ENCODE measurements at places on chromosomes 1 and 21.

- H3K4me3 ChIP-seq = no peak overlapping the region
- H3K4me1 ChIP-seq = no peaks in the 10 kb centered on the region
- no peaks in the 10 kb centered on the region for H3K27me3 ChIP-seq
- no peaks in the 10 kb centered on the region for H3K36me3 ChIP-seq
Measured at GRCh38 chr1:182718311-182718710, 33.9 kb upstream of the RGS8 start.

GRCh38 chr1:101293461-101294051 is 56.7 kb downstream of the S1PR1 start:
- no peaks in the 10 kb centered on the region for H3K27me3 ChIP-seq
- H3K4me1 ChIP-seq = peaks cover 4% of the 10 kb centered on the region

DNA sequence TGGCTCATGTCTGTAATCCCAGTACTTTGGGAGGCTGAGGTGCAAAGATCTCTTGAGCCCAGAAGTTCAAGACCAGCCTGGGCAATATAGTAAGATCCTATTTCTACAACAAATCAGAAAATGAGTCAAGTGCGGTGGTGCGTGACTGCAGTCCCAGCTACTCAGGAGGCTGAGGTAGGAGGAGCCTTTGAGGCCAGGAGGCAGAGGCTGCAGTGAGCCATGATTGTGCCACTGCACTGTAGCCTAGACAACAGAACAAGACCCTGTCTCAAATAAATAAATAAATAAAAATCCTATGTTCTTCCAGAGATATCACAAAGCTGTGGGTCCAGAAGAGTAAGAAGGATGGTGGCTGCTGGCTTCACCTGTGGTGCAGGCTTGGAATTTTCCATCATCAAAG is 22.1 kb downstream of the CDA start:
- DNase-seq = peak; percentile 79
- H3K4me1 ChIP-seq = peaks cover 10% of the 10 kb centered on the region
- H3K27ac ChIP-seq = no peak overlapping the region
- no peaks in the 10 kb centered on the region for H3K36me3 ChIP-seq
- no peak overlapping the region for H3K4me3 ChIP-seq

DNA sequence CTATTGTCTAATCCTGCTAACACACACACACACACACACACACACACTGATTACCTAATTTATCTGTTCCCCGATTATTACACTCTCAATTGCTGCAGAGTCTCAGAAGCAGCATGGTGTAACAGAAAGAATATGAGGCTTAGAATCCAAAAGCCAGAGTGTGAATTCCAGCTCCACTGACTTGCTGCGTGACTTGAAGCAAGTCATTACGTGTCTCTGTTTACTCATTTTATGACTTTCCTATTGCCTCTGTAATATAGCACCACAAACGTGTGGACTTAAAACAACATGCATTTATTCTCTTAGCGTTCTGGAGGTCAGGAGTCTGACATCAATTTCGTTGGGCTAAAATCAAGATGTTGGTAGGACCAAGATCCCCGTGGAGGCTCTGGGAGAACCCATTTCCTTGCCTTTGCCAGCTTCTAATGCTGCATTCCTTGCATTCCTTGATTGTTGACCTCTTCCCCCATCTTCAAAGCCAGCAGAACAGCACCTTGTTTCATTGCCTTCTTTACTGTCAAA is 55.9 kb upstream of the ATP5PO start:
- H3K27me3 ChIP-seq = no peaks in the 10 kb centered on the region
- no peak overlapping the region for H3K27ac ChIP-seq

- no peak overlapping the region for H3K27ac ChIP-seq
- H3K4me1 ChIP-seq = peaks cover 12% of the 10 kb centered on the region
- H3K4me3 ChIP-seq = no peak overlapping the region
- DNase-seq = no peak
- no peaks in the 10 kb centered on the region for H3K27me3 ChIP-seq
- H3K36me3 ChIP-seq = peaks cover 21% of the 10 kb centered on the region
Measured at GRCh38 chr1:14952626-14953314, 200.8 kb upstream of the TMEM51 start.

GRCh38 chr1:21451981-21452411 is 12.1 kb downstream of the NBPF3 start:
- H3K4me3 ChIP-seq = no peak overlapping the region
- no peaks in the 10 kb centered on the region for H3K27me3 ChIP-seq
- DNase-seq = peak; percentile 35
- H3K36me3 ChIP-seq = no peaks in the 10 kb centered on the region
- peaks cover 4% of the 10 kb centered on the region for H3K4me1 ChIP-seq
- no peak overlapping the region for H3K27ac ChIP-seq

DNA sequence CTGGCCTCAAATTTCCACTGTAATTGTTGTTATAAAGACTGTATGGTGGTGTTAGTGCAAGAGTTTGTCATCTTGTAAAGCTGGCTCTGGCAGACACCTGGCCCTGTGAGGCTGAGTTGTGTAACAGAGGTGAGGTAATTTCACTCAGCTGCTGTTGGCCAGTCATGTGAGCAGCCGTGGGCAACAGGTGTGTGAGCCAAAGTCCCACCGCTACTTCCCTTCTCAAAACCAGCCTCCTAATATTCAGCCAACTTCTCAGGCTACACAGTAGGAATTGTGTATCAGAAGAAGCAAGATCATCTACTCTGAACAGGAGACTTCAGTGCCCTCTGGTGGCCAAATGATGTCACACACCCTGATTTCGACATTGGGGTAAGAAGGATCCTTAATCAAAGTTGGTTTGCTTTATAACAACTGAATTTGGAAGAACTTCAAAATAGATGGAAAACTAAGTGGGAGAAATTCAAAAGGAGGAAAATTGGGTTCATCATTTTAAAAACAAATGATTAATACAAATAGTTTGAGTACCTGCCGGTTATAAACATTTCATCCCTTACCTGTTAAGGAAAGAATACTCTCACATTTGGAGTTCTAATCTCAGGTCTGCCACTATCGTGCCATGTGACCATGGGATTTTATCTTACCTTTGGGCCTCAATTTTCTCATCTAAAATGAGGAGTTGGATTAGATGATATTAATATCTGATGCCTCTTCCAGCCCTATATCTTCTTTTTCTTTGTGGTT is 2.6 kb upstream of the CREG1 start:
- no peak overlapping the region for H3K4me3 ChIP-seq
- H3K27ac ChIP-seq = no peak overlapping the region
- H3K36me3 ChIP-seq = no peaks in the 10 kb centered on the region
- H3K4me1 ChIP-seq = peaks cover 9% of the 10 kb centered on the region
- DNase-seq = peak; percentile 92

GRCh38 chr1:10824821-10825540 is 28.5 kb upstream of the CASZ1 start:
- no peak overlapping the region for H3K27ac ChIP-seq
- no peaks in the 10 kb centered on the region for H3K36me3 ChIP-seq
- H3K4me1 ChIP-seq = no peaks in the 10 kb centered on the region
- no peaks in the 10 kb centered on the region for H3K27me3 ChIP-seq
- DNase-seq = peak; percentile 16

DNA sequence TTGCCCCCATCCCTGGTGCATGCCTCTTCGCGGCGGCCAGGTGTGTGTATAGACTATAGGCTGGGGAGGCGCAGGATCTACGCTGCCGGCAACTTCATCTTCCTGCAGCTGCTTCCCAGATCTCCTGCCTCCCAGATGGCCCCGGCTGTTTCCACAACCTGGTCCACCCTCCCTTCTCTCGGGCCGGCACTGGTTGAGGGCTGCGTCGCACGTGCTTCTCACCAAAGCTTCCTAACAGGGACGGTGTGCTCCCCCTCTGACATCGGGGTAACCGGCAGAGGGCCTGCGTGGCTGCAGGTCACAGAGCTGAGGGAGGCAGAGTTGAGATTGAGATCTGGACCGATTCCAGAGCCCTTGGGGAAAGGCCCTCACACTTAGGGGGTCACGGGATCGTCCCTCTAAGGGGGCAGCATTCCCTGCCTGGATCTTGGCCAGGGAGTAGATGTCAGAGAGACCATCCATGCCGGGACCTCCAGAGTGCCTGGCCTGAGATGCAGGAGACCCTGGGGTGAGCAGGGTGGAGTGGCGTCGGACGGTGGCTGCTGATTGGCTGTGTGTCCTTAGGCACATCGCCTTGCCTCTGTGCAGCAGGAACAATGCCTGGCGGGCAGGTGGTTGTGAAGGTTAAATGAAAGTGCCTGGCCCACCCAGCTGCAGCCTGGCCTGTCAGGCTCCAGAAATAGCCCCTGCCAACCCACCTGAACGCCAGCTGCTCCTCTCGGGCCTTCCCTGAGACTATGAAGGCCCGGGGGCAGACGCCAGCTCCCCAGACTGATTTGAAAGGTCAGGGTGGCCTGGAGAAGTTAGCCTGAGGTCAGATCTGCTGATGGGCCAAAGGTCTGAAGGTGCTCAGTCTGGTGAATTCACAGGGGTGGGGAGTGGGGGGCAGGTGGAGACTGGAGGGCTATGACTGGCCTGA is 6.1 kb upstream of the MASP2 start:
- H3K4me1 ChIP-seq = no peaks in the 10 kb centered on the region
- H3K36me3 ChIP-seq = peaks cover 16% of the 10 kb centered on the region

- H3K36me3 ChIP-seq = no peaks in the 10 kb centered on the region
- H3K4me1 ChIP-seq = peaks cover 3% of the 10 kb centered on the region
- DNase-seq = peak; percentile 18
- no peaks in the 10 kb centered on the region for H3K27me3 ChIP-seq
Measured at GRCh38 chr21:39952265-39952664, 85.0 kb downstream of the PCP4 start.

GRCh38 chr21:36704958-36705678 is 6.2 kb downstream of the SIM2 start:
- peaks cover 99% of the 10 kb centered on the region for H3K27me3 ChIP-seq
- H3K4me1 ChIP-seq = peaks cover 9% of the 10 kb centered on the region
- H3K27ac ChIP-seq = no peak overlapping the region

DNA sequence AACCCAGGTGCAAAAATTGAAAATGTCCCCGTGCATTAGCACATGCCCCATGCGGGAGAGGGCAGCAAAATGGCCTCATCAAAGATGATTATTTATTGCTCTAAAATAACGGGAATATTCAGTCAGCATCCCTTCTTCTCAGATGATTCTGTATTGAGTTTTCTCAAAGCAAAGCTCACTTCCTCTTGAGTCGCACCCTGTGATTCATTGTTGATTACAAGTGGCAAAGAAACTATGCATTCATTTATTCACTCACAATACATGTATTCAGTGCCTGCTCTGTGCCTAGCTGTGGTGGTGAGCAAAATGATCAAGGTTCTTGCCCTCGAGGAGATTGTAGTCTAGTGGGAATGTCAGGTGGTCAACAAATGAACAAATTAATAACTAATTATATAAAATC is 226.0 kb upstream of the KAZN start:
- H3K27ac ChIP-seq = no peak overlapping the region
- H3K4me3 ChIP-seq = no peak overlapping the region
- H3K27me3 ChIP-seq = no peaks in the 10 kb centered on the region
- no peaks in the 10 kb centered on the region for H3K36me3 ChIP-seq
- H3K4me1 ChIP-seq = no peaks in the 10 kb centered on the region

DNA sequence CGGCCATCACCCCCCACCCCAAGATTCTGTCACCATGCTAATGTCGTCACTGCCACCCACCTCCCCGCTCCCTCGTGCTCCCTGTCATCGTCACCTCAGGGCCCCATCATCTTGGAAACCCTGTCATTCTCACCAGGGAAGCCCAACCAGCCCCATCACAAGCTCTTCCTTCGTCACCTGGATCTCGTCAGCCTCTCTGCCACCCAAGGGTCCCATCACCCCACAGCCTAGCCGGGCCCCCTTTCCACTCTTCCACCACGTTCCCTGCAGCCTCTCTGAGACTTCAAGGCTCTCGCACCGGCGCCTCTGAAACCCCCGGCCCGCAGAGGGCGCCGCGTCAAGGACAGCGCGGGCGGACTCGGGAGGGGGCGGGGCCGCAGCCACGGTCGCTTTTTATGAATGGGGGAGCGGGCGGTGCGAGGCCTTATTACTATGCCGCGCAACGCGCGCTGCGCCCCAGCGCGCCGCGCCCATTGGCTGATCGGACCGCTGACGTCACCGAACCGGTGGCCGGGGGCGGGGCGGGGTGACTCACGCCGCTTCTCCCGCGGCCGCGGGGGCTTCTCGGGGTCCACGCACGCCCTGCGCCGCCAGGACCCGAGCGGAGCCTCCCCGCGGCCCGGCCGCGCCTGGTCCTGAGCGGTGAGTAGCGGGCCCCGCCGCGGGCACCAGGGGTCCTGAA is at the start of gene GPR3:
GPR3 (plus strand) TSS at position 527 of the 682 bp plus-strand sequence. CDS start 1,177 bp downstream, outside the sequence.
- no peaks in the 10 kb centered on the region for H3K36me3 ChIP-seq
- no peak within 1 kb of the TSS for H3K27ac ChIP-seq
- peaks cover 13% of the 10 kb centered on the region for H3K4me1 ChIP-seq
- peak; percentile 85 for DNase-seq
- H3K27me3 ChIP-seq = no peaks in the 10 kb centered on the region

DNA sequence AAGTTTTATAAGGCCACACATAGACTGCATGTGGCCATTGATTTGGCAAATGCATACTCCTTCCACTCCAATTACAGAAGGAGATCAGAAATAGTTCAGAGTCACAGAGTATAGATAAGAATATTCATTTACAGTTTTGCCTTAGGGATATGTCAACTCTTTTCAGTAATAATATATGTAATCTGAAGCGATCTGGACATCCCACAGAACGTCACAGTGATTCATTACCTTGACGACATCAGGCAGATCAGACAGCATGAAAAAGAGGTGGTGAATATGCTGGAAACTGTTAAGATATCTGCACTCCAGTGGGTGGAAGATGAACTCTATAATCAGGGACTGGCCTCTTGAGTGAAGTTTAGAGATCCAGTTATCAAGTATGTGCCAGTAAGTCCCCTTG is 240.4 kb downstream of the DPYD start:
- H3K36me3 ChIP-seq = no peaks in the 10 kb centered on the region
- no peak overlapping the region for H3K4me3 ChIP-seq
- no peak overlapping the region for H3K27ac ChIP-seq

DNA sequence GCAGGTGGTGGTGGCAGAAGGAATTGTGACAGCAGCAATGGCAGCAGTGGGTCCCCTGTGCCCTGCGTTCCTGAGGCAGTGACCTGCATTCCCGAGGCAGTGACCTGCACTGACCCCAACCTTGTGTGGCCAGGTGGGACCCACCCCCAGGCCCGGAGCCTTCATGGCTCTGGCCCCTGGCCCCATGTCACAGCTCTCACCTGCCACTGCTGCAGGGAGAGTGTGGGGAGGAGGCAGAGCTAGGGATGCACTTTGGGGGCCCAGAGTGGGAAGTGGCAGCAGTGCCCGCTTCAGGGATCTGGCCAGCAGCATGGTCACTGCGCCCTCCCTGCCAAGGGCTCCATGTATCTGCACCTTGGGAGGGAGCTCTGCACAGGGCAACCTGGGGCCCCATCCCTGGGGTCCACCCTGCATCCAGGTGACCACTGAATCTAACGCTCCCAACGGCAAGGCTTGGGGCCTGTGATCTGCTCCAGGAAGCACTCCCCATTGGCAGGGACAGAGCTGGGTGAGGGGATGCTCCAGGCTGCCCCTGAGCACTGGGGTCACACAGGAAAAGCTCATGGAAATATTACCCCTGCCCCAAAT is 618.6 kb downstream of the RWDD3 start:
- no peaks in the 10 kb centered on the region for H3K27me3 ChIP-seq
- H3K27ac ChIP-seq = no peak overlapping the region
- H3K36me3 ChIP-seq = no peaks in the 10 kb centered on the region
- no peak for DNase-seq
- no peak overlapping the region for H3K4me3 ChIP-seq

DNA sequence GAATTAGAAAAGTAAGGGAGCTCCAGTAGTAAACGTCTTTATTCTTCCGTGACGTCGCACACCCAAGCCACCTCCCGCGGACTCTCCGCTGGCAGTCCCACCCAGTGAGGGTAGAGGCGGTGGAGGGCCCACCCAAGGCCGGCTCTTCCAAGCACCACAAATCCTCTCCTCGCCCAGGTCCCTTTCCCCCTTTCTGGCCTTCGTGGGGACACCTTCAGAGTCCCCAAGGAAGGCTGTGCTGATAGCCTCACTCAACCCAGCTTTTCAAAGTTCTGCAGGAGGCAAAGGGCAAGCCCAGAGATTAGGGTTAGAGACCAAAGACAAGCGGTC is 349 bp upstream of the GPN2 start:
- H3K4me1 ChIP-seq = peaks cover 7% of the 10 kb centered on the region
- peak overlapping the region; percentile 60 for H3K4me3 ChIP-seq
- H3K27ac ChIP-seq = no peak overlapping the region
- no peak for DNase-seq
- peaks cover 54% of the 10 kb centered on the region for H3K36me3 ChIP-seq

Measured in trophoblast cell (in vitro differentiated cells and primary cell).